Spinal cord (tissue), 10 donors: ENCODE measurements at places on chromosomes 1 and 21. TPM values are rescaled to one million over a fixed set of nuclear protein-coding genes. Genes with fewer than 3 reads are reported as not detected.

DNA sequence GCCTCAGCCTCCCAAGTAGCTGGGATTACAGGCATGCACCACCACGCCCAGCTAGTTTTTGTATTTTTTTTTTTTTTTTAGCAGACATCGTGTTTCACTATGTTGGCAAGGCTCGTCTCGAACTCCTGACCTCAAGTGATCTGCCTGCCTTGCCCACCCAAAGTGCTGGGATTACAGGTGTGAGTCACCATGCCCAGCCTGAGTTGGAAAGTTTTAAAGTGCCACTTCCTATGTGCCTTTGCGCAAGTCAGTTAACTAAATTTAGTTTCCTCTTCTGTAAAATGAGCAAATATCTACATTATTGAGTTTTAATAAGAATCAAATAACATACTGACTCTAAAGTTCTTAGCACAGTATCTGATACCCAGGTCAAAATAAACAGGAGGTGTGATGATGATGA, 12.4 kb downstream of the SLC19A2 start:
- no peak for DNase-seq

DNA sequence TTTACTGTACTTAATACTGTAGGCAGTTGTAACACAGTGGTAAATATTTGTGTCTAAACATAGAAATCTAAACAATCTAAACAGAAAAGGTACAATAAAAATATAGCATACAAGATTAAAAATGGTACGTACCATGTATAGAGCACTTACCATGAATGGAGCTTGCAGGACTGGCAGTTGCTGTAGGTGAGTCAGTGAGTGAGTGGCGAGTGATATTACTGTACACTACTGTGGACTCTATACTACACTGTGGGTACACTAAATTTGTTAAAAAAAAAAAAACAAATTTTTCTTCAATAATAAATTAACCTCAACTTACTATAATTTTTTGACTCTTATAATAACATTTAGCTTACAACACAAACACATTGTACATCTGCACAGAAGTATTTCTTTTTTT, 39.5 kb upstream of the MYOCOS start:
- DNase-seq: no peak

GRCh38 chr21:46617267-46618051, 12.6 kb upstream of the S100B start:
- DNase-seq: no peak

DNA sequence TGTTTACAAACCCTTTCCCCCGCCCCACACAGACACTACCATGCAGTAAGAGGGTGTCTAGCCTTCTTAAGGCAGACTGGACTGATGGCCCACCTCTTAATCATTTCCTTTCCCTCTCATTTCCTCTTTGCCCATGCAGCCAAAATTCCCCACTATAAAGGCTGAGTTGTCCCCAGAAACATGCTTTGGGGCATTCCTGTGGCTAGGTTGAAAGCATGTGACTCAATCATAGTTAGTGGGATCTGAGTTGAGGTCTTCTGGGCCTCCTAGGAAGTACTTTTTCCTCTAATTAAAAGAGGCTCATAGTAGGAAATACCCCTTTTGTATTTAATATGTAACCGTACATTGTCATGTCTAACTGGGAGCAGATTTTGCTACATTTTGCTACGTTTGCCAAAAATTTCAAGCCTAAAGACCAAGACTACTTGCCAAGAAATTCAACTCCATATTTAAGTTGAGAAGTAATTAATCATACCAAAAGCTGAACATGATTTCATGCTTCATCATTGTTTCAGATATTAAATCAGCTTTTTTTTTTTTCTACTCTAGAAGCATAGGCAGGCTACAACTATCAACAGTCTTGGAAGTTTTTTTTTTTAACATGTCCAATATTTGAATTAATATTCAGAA, 174.7 kb downstream of the ADGRL4 start:
- no peak for DNase-seq

Gene FCRL1
- total RNA-seq: 2.1 TPM

Gene GABPA
- 32.9 TPM for total RNA-seq
